ENCODE measurements at places on chromosomes 11 and 22.

DNA sequence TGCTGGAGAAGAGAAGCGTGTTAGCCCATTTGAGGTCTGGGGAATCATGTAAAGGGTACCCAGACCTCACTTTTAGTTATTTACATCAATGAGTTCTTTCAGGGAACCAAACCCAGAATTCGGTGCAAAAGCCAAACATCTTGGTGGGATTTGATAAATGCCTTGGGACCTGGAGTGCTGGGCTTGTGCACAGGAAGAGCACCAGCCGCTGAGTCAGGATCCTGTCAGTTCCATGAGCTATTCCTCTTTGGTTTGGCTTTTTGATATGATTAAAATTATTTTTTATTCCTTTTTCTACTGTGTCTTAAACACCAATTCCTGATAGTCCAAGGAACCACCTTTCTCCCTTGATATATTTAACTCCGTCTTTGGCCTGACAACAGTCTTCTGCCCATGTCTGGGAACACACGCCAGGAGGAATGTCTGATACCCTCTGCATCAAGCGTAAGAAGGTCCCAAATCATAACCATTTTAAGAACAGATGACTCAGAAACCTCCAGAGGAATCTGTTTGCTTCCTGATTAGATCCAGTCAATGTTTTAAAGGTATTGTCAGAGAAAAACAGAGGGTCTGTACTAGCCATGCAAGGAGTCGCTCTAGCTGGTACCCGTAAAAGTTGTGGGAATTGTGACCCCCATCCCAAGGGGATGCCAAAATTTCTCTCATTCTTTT lies 65.2 kb downstream of the ALX4 start:
- no peak for DNase-seq

DNA sequence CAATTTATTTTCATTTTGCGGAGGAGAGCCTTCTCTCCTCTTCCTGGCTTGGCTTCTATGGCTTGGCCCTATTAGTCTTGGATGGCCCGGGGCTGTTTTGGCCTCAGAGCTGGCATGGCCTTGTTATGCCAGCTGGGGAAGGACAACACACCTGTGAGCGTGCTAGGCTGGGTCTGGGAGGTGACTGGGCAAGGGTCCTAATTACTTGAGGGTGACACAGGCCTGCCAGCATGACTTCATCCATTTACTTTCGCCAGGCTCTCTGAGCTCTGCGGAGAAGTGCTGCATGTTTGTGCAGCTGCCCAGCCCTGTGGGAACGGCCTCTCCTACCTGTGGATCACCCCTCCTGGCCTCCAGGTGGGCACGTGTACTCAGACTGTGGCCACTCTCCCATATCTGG lies 153.6 kb downstream of the SNX19 start:
- no peak for DNase-seq

- DNase-seq: no peak
These were observed 76.8 kb upstream of the BIRC3 start for GRCh38 chr11:102240502-102240901.

DNA sequence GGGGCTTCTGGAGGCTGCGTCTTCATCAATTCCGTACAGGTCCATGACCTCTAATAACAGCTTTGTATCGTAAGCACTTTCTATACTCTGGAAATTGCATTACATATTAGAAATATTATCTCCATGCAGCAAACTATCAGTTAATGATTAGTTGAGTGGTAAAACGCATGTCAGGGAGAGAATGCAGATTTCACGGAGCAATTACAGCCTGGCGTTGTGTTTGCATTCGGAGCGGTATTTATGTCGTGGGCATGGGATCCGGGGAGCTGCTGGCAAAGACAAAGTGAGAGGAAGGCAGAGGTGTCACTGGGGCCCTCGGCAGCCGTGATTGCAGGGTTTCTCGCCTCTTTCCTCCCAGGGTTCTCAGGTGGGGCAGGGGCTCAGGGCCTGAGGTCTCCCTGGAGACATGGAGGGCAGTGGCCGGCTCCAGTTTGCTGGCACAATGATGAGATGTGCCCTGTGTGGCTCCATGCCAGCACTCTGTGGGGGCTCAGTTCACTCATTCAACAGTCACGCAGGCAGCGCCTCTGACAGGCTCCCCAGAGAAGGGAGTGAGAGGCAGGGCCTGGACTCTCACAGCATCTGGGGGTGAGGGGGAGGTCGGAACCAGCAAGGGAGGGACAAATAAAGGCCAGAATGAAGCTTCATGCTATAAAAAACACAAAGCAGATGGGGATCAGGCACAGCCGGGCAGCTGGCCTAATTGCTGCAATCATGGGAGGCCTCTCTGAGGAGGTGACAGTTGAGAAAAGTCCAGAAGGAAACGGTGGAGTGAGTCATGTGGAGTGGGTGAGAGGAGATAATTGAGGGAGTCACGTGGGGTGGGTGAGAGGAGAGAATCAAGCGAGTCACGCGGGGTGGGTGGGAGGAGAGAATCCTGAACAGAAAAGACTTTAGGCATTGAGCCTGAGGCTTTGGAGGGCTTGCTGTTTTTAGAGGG lies 1002.7 kb downstream of the BRD1 start:
- DNase-seq: no peak

DNA sequence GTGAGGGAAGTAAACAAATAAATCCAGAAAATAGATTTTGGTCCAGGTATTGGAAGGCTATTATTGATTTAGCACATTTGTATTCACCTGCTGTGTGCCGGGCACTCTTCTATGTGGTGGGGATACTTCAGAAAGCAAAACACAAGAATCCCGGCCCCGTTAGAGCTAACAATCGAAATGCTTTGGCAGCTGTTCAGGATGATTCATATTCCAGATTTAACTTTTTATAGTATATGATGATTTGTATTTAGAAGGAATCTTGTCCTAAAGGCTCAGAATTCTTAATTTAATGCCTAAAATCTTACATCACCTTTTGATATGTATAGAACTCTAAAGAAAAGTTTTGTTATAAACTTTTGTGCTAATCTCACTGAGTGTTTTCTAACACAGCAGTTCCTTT lies 28.0 kb downstream of the ZC3H12C start:
- peak; percentile 62 for DNase-seq

DNA sequence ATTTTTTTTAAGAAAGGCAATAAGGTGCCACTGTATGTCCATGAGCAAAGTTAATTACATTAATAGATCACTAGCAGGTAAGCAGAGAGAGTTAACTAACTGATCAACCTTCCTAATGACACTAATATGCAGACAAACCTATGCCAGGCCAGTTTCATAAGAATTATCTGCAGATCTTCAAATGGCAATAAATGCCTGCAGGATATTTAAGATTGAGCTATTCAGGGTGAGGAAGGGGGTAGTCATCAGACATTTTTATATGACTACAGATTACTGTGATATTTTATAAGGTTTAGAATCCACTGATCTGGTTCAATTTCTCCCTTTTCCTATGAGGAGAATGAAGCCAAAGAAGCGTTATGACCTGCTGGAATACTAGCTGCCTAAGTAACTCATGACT lies 30.2 kb downstream of the CARD18 start:
- DNase-seq: no peak

DNA sequence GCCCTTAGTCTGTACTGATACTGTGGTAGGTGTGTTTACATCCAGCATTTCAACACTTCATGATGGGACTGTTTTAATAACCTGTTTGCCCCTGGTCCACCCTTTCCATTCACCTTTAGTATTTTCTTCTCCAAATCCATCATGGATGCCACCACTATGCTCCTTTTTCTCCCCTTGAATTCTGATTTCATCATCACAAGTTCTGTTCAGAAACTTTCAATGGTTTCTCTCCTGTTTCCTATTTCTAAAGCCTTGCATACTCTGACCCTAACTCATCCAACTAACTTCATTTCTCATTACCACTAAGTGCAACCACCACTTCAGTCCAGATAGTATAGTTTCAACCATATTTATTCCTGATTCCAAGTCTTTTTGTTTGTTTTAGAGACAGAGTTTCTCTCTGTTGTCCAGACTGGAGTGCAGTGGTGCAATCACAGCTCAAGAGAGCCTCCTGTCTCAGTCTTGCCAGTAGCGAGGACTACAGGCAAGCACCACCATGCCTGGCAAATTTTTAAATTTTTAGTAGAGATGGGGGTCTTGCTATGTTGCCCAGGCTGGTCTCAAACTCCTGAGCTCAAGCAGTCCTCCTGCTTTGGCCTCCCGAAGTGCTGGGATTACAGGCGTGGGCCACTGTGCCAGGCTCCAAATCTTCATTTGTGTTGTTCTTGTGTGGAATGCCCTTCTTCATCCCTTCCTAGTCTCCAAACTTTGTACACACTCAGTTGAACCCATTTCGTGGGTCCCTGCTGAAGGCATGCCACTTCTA lies 1.2 kb upstream of the LIN7C start:
- DNase-seq: no peak

GRCh38 chr11:128196235-128196634 lies 391.1 kb downstream of the ETS1 start:
- no peak for DNase-seq

- no peak for DNase-seq
These were observed 111.7 kb downstream of the LRRC32 start for GRCh38 chr11:76558891-76559290.

DNA sequence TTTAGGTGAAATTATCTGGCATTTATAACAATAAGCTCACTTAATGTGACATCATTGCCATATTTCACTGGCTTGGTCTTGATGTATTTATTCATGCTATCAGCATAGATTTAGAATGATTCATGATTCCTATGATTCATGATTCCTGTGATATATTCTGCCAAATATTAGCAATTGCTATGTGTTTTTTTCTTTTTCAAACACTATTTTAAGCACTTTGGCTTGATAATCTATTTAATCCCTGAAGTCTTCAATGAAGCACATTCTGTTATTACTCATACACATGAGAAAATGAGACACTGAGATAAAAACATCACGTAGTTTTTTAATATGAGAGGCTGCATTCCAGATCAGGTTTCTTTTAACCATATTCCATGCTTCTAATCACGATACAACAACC lies 78.5 kb downstream of the LUZP2 start:
- DNase-seq: peak; percentile 60

DNA sequence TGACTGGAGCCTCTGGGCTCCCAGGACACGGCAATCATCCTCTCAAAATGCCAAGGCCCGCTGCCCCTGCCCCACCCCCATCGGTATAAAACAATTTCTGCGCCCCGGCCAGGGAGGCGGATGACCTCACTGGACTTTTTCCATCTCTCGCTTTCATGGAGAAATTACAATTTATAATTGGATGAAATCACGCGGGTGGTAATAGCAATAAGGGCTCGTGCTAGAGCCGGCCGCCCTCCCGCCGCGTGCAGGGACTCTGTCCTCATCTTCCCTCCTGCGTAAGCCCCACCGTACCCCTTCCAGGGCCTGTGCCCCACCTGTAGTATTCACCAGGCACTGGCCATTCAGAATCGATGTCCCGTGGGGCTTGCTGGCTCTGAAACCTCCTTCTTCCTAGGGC lies 64.5 kb downstream of the MACROD1 start:
- no peak for DNase-seq

- no peak for DNase-seq
These were observed 6.7 kb downstream of the ACP2 start for GRCh38 chr11:47241841-47242301.

DNA sequence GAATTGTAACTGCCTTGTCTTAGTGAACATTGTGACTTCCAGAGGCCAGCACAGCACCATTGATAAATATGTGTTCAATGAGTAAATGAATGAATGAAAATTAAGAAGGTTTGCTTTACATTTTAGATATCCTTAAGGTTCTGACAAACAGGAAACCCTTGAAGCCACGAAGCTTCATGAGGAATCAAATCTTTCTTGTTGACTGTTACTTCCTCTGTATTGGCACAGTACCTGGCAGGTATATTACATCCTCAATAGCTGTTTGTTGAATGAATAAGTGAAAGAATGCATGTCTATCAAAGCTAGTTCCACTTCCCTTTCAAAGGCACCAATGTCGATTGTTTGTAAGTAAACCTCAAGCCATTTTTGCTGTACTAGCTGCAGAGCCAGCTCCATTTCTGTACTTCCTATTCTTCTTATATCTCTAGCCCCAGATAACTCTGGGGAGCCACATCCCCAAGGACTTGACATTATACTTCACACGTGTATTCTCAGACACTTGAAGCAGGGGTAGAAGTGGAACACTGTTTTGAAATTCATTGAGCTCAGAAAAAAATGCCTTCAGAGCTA lies 140.3 kb upstream of the RAG2 start:
- no peak for DNase-seq

DNA sequence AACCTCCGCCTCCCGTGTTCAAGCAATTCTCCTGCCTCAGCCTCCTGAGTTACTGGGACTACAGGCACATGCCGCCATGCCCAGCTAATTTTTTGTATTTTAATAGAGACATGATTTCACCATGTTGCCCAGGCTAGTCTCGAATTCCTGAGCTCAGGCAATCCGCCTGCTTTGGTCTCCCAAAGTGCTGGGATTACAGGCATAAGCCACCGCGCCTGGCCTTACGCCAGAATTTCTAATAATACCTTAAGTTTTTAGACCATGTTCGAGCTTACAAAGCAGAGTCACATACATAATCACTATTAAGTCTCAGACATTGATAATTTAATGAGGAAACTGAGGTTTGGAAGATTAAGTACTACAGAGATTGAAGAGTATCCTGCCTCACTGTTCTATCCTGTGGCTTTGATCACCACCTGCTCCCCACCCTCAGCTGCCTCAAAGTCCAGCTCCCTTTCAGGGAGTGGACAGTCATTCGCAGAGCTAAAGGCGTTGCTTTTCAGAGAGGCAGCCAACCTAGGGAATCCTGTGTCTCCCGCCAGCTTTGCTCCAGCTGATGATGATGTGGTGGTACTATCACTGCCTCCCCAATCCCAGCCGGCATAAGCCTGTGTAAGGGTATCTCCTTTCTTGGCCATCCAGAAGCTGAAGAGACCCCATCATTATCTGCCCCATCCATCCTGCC lies 7.7 kb downstream of the UBASH3B start:
- DNase-seq: no peak

DNA sequence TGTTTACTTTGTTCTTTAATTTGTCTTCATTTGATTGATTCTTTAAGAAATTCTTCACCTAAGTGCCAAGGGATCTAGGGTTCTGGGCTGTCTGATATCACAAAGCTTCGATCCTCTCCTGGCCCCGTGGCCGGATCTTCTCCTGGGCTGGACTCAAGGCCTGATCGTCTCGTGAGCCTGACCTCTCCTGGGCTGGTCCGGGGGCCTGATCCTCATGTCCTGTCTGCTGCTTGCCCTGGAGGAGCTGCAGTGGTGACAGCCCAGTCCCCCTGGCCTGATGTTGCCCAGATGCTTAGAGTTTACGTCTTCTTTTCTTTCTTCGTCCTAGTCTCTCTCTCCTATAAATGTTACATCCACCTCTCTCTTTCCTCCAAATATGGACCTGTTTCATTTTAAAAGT lies 3.3 kb downstream of the NADSYN1 start:
- DNase-seq: no peak

- no peak for DNase-seq
These were observed 35.3 kb downstream of the ZNRF3 start for GRCh38 chr22:28918550-28919271.

Measured in fibroblast of skin of left biceps (primary cell).